ENCODE measurements at places on chromosomes 13 and 19.

DNA sequence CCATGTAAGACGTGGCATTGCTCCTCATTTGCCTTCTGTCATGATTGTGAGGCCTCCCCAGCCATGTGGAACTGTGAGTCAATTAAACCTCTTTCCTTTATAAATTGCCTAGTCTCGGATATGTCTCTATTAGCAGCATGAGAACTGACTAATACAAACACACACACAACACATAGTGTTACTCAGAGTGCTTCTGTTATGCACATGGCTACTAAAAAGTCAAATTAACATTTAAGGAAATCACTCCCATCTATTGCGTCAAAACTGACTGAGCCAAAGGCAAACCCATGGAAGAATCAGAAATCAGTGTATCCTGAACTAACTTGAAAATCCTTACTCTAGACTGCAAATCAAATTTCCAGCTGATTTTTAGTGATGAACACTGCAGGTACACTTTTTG lies 209.2 kb downstream of the RBM26 start:
- DNase-seq: no peak

GRCh38 chr13:110680852-110681251 lies 25.1 kb downstream of the CARS2 start:
- DNase-seq: no peak

DNA sequence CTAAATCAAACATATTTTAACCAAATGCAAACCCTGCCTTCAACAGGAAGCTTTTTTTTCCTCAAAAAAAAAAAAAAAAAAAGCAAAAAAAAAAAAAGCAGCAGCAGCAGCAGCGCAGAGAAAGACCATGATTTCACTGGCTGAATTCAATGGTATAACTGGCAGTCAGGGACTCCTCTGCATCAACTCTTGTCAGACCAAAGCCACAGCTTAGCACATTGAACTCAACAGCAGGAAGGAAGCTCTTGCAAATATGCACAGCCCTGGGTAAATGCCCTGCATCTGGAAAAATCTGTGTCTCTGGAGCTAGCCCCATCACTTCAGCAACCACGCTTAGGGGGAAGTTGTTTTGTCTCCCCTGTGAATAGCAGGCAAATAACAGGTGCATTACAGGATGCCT lies 17.6 kb upstream of the DHRS12 start:
- DNase-seq: no peak

DNA sequence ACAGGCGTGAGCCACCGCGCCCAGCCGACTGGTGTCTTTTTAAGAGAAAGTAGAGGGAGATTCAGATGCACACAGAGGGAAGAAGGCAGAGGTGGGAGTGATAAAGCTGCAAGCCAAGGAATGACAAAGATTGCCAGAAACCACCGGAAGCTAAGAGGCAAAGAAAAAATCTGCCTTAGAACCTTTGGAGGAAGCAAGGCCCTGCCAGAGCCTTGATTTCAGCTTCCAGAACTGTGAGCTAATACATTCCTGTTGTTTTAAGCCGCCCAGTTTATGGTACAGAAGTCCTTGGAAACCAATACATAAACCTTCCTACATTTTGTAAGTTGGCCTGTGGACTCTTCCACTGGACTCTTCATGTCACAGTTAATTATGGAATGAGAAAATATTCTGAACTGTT lies 71.7 kb upstream of the SOX21 start:
- DNase-seq: no peak

DNA sequence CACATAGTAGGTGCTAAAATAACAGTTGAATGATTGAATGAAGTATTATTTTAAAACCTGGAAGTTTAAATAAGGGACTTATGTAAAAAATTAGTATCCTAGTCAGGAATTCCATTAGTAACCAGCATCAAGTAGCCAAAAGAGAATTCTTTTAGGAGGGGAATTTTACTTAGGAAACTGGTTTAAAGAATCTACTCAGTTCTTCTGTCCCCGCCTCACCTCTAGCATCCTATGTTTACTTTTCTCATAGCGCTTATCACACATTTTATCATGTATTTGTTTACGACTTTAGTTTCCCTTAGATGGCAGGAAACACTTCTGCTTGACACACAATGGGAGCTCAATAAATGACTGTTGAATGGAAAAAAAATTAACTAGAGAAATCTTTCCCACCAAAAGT lies 229.0 kb downstream of the KLF5 start:
- DNase-seq: no peak

DNA sequence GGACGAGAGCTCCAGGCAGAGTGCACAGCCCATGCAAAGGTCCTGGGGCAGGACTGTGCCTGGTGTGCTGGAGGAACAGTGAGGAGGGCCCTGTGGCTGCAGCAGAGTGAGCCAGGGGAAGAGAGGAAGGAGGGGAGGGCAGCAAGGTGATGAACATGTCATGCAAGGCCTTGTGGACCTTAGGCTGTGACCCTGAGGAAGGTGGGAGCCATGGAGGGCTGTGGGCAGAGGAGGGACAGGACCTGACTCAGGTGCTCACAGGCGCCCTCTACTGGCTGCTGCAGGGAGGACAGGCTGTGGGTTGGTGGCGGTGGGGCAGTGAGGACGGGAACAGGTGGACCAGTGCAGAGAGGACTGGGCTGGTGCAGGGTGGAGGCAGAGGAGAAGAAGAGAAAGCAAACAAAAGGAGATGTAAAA lies 170.3 kb downstream of the PTPRS start:
- DNase-seq: no peak

DNA sequence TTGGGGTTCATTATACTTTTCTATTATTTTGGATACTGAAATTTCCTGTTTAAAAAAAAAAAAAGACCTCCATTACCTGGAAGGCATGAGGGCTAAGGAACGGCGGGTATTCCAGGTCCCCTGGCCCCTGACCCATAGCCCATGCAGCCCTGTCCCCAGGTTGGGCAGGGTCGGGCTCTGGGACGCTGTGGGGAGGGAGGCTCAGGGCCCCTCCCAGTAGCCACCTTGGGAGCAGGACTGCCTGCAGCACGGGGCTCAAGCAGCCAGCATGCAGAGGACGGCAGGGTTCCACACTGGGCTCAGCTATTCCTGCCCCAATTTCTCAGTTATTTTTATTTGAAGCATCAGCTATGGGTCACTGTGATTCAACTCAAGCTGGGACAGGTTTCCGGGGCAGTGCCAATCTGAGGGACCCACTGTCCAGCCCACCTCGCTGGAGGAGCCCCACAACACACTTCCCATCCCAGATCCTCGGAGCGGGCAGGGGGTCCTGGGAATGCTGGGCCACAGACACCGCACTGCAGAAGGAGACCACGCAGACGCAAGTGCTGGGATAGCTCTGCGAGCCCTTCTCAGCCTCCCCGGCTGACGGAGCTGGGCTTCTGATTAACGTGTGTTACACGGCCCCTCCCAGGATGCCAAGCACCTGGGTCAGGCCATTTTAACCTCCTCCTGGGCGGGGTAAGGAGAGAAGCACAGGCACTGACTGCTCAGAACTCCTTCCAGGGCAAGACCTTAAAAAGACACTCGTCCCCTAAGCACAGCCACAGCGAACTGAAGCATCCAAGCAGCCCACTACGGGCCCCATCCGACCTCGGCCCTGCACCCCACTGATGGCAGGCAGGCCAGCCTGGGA lies 60.1 kb downstream of the PEPD start:
- DNase-seq: peak; percentile 39
